ENCODE measurements at places on chromosomes 11 and 22.

- no peak for DNase-seq
Observed at GRCh38 chr11:10072841-10073240, 221.2 kb downstream of the SBF2 start.

DNA sequence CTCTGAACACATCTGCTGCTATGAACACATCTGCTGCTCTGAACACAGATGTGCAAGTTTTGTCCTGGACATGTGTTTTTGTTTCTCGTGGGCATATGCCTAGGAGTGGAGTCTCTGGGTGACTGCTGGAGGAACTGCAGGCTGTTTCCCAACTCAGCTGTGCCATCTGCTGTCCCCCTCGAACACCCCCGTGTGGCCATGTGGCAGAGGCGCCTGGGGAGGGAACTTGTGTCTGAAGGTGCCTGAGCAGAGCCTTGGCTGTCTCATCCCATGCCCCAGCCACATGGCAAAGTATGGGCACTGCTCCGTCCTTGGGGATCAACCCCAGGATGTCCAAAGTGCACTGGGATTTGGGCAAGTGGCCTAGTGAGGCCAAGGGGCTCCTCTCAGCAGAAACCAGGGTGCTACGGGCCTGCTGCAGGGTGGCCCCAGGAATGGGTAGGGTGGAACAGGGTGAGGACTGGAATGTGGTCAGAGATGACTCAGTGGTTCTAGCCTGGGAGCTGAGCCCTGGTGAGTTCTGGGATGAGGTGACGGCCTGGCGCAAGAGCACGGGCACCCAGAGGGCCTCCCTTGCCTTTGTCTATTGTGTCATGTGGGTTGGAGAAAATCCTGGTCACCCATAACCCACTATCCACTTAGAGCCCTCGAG lies 14.7 kb downstream of the GATD1 start:
- DNase-seq = peak; percentile 34

- peak; percentile 27 for DNase-seq
Observed at GRCh38 chr11:119108146-119108856, 1.2 kb downstream of the C2CD2L start.

GRCh38 chr11:87254562-87254961 lies 216.8 kb downstream of the TMEM135 start:
- no peak for DNase-seq

GRCh38 chr11:115499891-115500290 lies 4.3 kb downstream of the CADM1 start:
- DNase-seq = no peak

GRCh38 chr11:118971646-118972045 lies at the start of gene FOXR1:
TSS of gene FOXR1 (plus strand) at chr11:118971761. CDS start at chr11:118971932, 171 bp downstream.
- no peak for DNase-seq

- DNase-seq = no peak
Observed at GRCh38 chr11:59152312-59152951, 9.8 kb downstream of the FAM111A start.

DNA sequence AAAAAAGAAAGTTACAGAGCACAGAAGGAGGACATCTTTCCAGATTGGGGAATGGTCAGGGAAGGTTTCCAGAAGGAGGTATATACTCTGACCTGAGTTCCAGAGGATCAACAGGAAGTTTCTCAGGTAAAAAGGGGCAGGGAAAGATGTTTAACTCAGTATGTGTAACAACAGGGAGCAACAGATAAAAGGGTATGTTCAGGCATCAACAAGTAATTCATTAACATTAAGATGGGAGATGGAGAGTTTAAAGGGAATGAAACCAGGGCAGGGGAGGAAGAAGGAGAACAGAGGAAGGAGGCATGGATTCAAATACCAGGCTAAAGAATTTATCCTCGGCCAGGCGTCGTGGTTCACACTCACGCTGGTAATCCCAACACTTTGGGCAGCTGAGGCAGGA lies 2.5 kb upstream of the DENND5A start:
- DNase-seq = no peak

- DNase-seq = no peak
Observed at GRCh38 chr11:64572143-64572542, 18.9 kb upstream of the SLC22A12 start.

DNA sequence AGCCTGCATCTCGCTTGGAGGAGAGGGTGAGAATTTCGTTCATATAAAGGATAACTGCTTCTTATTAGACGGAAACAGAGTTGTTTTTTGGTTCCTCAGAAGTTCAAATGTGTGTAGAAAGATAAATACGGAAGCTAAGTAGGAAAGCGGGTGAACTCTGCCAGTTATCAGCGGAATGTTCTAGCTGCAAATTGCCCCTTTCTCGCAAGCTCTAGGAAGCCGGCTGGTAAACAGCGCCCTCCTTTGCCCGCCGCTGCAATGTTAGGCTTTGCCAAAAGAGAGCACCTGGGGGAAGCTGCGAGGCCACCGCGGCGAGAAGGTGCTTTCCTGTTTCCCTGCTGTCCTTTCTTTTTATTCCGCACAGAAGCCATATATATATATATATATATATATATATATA lies 67.0 kb downstream of the IGLL5 start:
- DNase-seq = peak; percentile 38

Measured in activated naive CD4-positive, alpha-beta T cell treated with anti-CD3 and anti-CD28 coated beads, Interleukin-2, amount 50 U/mL, for 16 hours (primary cell).